Right ventricle myocardium superior (tissue), 1 donor: ENCODE measurements at places on chromosomes 2 and 18. TPM values are rescaled to one million over a fixed set of nuclear protein-coding genes. Genes with fewer than 3 reads are reported as not detected.
A peak's percentile ranks its signal among the peaks of the same experiment; 100 is the strongest.

- no peak for DNase-seq
Measured at GRCh38 chr2:68969736-68970490, 4.5 kb upstream of the GKN1 start.

DNA sequence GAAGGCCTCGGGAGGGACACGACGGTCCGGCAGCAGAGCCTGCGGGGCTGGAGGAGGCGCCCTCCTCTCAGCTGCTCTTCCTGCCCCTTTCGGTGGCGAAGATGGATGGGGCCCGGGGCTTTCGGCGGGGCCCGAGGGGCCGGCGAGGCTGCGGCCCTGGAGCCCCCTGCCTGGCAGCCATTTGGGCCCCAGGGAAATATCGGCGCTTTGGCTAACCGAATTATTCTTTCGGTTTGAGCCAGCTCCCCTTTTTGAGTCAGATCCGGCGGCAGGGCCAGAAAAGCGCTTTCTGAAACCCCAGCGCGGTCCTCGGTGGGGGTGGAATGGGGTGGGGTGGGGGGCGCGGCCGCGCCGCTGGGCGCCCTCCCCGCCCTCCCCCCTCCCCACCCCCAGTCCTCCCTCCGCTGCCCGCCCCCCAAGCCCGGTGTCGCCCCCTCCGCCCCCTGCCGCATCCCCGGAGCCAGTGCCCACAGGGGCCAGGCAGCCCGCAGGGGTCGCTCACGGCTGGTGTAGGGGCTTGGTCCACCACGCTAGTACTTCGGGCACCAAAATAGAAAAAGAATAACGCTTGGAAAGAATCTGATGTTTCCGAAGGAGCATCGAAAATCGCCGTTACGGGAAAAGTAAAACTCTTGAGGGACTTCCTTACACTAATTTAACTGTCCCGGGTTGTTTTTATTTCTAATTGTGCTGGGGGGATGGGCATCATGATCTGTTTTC is 9.1 kb upstream of the ARID5A start:
- no peak for DNase-seq

- no peak for DNase-seq
Measured at GRCh38 chr18:8787794-8788193, 82.4 kb downstream of the MTCL1 start.

- DNase-seq: no peak
Measured at GRCh38 chr18:76827205-76828200, 5.1 kb downstream of the ZNF236 start.

DNA sequence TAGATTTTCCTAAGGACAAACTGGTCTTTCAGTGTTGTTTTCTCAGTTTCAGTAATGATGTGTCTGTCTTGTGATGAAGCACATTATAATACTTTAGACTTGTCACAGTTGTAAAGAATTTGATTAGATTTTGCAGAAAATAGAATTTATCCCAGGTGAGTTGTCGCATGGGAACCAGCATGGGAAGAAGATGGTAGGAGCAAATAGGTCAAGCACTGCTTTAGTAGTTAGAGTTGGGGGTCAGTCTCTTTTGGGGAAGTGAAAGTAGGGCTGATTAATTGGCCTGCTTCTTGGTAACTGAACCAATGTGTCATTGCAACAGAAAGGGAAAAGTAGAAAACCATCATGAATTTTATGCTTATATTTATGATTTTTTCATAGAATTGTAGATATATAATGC is 153.2 kb upstream of the MYO3B start:
- DNase-seq: no peak

GRCh38 chr2:127641133-127641532 is 4.8 kb upstream of the GPR17 start:
- no peak for DNase-seq

GRCh38 chr2:54455563-54456361 is at the start of gene SPTBN1:
Gene SPTBN1 (plus strand): TSS chr2:54456327. CDS start chr2:54526419, 70,092 bp downstream.
- DNase-seq: peak; percentile 94

GRCh38 chr2:235052514-235053354 is 100.9 kb downstream of the SH3BP4 start:
- DNase-seq: no peak

- DNase-seq: no peak
Measured at GRCh38 chr2:127022817-127023216, 84.1 kb downstream of the BIN1 start.

DNA sequence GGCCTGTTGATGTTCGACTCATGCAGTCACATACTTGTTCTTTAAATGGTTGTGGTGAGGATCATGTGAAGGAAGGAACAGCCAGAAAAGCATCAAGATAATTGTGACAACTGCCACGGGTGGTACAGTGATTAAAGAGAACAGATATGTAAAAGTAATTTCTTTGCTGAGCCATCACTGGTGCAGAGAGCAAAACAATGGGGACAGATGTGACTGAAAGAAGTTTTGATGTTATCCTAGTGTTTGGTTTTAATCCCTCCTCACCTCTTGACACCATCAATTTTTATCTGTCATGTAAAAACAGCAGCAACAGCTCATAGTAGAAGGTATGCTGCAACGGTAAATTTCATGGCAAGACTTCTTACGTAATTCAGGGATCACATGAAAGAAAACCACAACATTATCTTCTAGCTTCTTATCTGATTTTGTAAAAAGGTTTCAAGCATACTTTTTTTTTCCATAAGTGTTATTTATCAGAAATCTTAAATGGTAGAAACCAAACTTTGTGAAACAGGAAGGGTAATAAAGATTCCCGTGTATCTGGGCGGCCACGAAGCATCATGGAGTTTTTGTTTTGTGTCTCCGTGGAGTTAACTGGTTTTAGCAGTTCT is 65.2 kb downstream of the PLCL1 start:
- no peak for DNase-seq

DNA sequence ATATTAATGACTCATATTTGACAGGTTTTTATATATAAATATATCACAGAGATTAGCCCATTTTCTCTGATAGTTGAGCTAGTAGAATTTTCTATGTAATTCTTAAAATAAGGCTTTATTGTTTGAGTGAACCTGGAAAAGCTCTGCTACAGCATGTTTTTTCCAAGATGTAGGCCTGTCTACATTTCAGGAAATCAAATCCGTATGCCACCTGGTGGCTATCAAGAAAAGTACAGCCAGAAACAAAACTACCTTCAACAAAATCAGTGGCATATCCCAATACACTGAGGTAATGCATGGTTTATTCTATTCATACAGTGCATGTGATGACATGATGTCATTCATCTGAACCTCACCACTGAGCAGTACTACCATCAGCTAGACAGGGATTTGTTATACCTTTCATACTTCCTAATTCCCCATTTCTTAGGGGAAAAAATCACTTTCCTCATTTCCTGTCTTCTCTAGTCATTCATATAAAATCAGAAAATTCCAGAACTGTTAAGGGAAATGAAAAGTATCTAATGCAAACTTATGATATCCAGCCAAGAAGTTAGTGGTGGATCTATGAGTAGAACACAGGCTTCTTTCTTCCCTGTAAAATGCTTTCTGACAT is 310.4 kb upstream of the SYT4 start:
- no peak for DNase-seq

GRCh38 chr2:215756346-215756730 is 257.0 kb downstream of the MREG start:
- no peak for DNase-seq

The DUSP2 gene
- 1.5 TPM for total RNA-seq

The RSAD2 gene
- 3.4 TPM for total RNA-seq

The C1GALT1C1L gene
- 1.1 TPM for total RNA-seq

The GULP1 gene
- 4.6 TPM for total RNA-seq

The TLX2 gene
- total RNA-seq: not detected

The MGAT4A gene
- total RNA-seq: 20.0 TPM

The HOXD3 gene
- 0.38 TPM for total RNA-seq

The ZNF514 gene
- 14.7 TPM for total RNA-seq
